ENCODE measurements at places on chromosomes 5 and 9.

- peak; percentile 43 for DNase-seq
Observed at GRCh38 chr5:179194941-179195381, 134.8 kb downstream of the ZNF354C start.

DNA sequence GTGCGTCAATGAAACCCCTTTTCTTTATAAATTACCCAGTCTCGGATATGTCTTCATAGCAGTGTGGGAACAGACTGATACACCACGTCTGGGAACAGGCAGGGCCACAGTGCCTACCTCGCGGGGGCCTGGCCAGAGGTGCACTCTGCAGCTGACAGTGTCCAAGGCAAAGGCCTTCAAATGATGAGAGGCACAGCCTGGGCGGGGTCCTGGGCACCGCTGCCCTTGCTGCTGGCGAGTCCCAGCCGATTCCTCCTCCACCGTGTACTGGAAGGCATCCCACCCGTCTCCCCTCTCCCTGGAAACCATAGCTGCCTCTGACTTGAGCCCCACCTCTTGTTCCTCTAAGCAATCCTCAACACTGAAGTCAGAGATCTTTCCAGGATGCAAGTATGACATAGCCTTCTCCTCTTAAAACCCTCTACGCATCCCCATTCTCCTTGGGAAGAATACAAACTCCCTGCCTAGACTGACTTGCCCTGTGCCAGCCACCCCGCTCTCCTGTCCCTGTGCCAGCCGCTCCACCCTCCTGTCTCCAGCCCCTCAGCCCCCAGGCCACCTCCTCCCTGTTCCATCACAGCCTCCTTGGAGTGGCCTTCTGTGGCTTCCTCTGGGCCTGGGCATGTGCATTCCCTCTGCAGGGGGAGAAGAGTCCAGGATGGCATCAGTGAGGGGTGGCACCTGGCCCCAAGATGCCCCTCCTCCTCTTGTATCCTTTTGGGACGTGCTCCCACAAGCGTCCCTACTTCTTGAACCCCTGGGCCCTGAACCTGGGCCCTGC lies 8.1 kb upstream of the COL5A1 start:
- peak; percentile 43 for DNase-seq

- DNase-seq = no peak
Observed at GRCh38 chr5:168879331-168879730, 300.2 kb upstream of the PANK3 start.

GRCh38 chr9:99778308-99778707 lies 43.4 kb upstream of the NR4A3 start:
- DNase-seq = no peak

- DNase-seq = no peak
Observed at GRCh38 chr5:22567983-22568382, 285.2 kb downstream of the CDH12 start.

DNA sequence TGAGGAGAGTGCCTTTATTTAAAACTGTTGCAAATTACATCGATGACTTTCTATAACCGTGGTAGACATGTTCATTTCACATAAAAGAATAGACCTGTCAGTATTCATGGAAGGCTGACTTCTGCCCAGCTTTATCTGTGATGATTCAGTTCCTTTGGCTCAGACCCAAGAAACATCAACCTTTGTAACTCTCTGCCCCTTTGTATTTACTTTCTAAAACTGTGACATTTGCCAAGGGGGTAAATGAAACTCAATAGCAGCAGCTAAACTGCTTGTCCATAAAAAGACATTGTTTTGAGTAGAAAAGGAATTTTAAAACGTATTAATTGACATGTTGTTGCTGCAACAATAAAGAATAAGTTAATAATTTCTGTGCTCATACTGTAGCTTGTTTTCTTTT lies 137.8 kb upstream of the ANKH start:
- DNase-seq = no peak

DNA sequence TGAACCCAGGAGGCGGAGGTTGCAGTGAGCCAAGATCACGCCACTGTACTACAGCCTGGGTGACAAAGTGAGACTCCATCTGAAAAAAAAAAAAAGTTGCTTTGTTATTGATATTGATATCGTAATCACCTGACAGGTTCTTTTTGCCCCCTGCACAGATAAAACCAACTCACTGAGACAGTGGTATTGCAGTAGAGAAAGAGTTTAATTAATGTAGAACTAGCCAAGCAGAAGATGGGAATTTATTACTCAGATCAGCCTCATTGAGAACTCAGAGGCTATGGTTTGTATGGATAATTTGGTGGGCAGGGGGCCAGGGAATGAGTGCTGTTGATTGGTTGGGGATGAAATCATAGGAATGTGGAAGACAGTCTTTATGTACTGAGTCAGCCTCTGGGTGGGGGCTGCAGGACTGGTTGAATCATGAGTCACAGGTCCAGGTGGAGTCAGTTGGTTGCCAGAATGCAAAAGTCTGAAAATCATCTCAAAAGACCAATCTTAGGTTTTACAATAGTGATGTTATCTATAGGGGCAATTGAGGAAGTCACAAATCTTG lies 35.8 kb upstream of the MEGF10 start:
- DNase-seq = no peak

DNA sequence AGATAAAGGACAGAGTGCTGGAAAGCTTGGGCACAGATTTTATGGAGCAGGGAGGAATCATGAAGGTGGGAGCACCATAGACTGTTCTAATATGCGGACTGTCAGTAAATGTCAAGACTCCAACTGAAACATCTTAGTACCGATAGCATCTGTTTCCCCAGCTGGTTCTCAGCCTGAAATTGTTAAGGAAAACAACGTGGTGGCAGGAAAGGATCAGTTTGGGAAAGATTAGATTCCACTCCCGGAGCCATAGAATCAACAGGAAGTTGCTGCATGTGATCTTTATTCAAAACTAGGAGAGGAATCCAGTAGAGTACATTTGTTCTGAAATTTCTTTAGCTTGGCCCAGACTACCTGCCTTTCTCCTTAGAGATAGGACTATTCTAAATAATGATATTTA lies 559.1 kb downstream of the CSNK1G3 start:
- DNase-seq = no peak

DNA sequence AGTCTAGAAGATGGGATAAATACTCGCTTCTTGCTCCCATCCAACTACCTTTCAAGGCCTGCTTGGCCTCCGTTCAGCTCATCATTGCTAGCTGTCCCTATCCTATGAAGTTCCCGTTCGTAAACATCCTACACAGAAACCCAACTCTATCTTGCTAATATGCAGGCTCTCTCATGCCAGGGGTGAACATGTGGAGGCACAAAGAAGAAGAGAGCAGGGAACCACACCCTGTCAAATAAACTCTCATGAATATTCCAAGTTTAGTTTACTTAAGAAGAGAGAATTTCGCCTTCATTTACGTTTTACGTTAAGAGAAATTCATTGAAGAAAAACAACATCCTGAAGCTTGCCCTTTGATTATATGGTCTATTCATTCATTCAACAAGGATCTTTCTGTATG lies 7.9 kb upstream of the HSD17B3 start:
- no peak for DNase-seq

DNA sequence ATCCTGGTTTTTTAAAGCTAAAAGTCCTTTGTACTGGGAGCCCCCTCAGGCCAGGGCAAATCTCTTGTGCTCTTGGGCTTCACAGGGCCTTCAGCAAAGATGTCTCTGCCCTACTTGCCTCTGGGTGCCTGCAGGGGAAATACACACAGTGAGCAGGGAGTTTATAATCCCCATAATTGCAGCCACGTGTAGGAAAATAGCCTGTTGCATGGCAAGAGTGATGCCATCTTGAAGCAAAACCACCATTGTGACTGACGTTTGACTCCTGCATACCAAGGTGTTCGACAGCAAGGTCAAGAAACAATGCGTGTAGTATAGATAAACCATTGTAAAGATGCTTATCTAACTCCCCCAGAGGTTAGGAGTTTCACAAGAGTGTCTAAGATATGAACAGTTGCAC lies 11.4 kb upstream of the IL3 start:
- no peak for DNase-seq

DNA sequence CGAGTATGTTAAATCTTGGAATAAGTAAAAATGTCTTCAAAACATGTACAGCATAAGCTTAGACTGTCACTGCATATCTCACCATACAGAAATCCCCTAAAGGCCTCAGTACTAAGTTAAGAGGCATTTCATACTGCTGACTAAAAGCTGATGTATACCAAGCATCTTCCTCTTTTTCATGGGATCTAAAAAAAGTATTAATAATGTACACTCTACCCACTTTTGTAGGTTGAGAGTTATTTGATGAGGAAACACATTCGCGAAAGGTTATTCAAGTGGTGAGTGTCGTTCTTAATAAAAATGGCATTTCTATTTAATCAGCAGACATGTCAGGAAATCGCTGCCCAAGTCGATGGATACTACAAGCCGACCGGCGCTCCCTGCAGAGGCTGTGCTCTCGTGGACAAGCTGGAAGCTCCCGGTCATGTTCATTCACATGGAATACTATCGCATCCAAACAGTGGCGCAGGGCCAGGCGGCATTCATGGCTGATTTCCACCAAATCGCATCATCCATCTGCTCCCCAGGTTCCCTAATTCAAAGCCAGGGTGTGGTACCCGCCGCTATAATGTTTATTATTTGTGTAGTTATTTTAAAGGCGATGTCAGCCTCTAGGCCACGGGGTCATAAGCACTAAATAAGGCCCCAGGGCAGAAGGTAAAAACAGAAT lies 724 bp downstream of the SGTB start:
- peak; percentile 80 for DNase-seq

DNA sequence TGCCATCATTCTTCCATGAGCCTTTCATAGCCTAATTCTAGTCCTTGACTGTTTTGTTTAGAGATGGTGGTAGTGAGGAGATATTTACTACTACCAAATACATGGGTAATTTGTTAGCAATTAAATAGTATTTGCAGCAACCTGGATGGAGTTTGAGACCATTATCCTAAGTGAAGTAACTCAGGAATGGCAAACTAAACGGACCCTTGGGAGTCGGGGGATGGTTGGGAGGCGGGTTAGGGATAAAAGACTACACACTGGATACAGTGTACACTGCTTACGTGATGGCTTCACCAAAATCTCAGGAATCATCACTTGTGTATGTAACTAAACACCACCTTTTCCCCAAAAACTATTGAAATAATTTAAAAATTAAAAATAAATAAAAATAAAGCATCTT lies 809.2 kb upstream of the ZNF608 start:
- no peak for DNase-seq
